ENCODE measurements at places on chromosomes 7 and 10. TPM values are rescaled to one million over a fixed set of nuclear protein-coding genes. Genes with fewer than 3 reads are reported as not detected.

GATA3 gene
- polyA plus RNA-seq = 3.5 TPM

TDRD1 gene
- not detected for polyA plus RNA-seq

MMD2 gene
- polyA plus RNA-seq = not detected

ALDH18A1 gene
- 44.3 TPM for polyA plus RNA-seq

CHCHD3 gene
- 93.1 TPM for polyA plus RNA-seq

MSMB gene
- not detected for polyA plus RNA-seq

FOXI2 gene
- polyA plus RNA-seq = not detected

UCN3 gene
- polyA plus RNA-seq = 0.11 TPM

ARHGAP22 gene
- 3.7 TPM for polyA plus RNA-seq

ARPC1A gene
- 121 TPM for polyA plus RNA-seq

ANKRD16 gene
- polyA plus RNA-seq = 7.8 TPM

All from A549 (cell line).